Activated T-cell treated with anti-CD3 and anti-CD28 coated beads for 24 hours (primary cell): ENCODE measurements at places on chromosomes 3 and 15.

GRCh38 chr3:141725036-141725435 is 13.1 kb upstream of the RNF7 start:
- no peak for DNase-seq

- DNase-seq: no peak
Observed at GRCh38 chr15:41331281-41331680, 1.1 kb downstream of the OIP5 start.

DNA sequence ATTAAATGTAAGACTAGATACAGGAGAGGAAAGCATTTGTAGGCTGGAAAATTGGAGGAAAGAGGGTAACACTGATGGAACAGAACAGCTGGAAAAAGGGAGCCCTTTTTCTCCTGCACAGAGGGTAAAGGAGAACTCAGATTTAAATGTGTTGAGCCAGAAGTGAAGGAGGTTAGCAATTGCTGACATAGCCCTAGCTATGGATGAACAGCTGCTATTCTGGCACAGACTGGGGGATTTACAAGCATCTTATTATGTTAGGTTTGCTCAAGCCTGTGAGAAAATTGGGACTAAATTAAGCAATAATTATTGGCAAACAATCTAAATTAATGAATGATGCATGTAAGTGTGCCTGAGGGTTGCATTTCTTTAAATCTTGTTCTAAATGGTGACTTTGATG is 40.6 kb upstream of the PRR20G start:
- DNase-seq: no peak

DNA sequence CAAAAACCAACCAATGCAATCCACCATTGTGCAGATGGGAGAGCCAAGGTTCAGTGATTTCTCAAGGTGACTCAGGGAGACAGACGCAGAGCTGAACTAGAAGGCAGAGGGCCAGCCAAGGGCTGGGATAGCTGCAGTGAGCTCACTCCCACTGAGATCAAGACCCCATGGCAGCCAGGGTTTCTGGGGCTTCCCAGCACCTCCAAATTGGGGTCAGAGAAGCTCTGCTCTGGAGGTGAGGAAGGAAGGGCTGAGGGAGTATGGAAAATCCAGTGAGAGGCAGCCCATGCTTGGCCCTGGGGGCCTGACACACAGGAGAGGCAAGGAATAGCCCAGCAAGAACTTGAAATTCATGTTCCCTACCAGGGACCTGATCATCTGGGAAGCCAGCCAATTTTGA is 61.0 kb downstream of the ISG20 start:
- no peak for DNase-seq

DNA sequence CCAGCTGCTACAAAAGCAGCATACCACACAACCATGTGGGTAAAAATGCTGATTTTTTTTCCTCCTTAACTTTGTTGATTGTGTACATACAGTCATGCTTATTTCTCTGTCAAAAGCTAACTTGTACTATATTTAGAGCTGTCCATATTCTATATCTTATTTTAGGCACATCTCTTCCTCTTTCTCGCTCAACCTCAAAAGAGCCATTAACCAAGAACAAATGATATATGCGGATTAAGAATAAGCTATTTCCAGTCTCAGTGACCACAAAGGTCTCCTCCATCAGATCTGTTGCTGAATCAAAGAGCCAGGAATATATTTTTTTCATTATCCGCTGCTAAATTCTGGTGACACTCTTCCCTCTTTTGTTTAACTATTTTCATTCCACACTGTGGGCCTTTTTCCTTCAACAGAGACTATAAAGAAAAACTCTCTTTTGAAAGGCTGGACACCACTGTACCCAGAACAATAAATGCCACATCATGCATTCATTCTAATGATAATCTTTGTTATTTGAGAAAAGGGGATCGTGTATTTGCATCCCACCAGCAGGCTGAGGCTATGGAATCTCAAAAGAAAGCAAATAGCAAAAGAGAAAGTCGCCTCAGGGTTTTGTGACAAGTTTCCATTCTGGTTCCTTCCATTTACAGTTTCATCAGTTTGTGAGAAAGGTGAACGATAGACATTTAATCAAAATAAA is 8.0 kb downstream of the TMEM212 start:
- no peak for DNase-seq

- no peak for DNase-seq
Observed at GRCh38 chr3:101072300-101072699, 79.1 kb upstream of the ABI3BP start.

DNA sequence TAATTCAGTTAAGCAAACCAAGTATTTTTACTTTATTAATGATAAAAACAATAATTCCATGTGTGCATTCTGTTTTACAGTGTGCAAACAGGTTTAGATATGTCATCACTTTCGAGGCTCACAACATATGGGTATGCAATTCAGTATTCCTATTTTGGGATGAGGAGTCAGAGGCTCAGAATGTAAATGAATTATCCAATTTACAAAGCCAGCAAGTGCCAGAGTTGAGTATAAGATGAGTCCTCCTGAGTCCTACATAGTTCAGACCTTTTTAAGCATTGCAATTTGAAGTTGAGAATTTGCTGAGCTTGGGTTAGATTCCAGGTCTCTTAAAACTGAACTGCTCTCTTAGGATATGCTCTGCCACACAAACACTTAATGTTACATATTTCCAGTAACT is 424.2 kb upstream of the ROBO2 start:
- DNase-seq: no peak

GRCh38 chr15:31550211-31550977 is 223.8 kb downstream of the KLF13 start:
- no peak for DNase-seq

GRCh38 chr3:161221806-161222600 is 892 bp downstream of the NMD3 start:
- DNase-seq: no peak

- DNase-seq: no peak
Observed at GRCh38 chr3:89474333-89475130, 367.1 kb downstream of the EPHA3 start.

GRCh38 chr3:127612966-127613365 is 14.8 kb downstream of the MCM2 start:
- DNase-seq: no peak

DNA sequence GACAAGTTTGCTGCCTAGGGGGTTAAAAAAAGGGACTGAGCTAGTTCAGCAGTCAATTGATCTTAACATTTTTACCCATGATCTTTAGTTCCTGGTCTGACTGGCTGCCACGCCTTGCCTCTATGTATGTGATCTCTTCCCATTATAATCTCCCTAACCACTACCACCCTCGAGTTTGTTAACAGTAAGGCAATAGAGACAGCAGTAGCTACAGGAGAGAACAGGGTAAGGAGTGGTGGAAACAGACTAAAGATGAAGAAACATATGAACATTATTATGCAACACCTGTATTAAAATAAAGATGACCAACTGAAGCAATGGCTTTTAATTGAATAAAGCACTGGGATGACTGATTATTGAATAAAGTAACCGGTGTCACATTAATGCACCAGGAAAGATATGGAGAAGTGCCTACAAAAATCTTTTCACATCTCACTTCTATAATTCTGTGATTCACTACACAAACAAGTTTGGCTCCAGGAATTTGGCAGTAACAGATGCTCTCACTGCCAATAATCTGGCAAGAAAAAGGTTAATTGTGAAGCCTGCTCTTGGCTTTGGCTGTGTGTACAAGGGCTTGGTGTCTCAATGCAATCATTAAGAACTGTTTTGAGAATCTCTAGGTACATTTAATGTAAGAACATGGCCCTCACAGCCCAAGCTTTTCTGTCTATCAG is 95.7 kb downstream of the HHLA2 start:
- DNase-seq: no peak

DNA sequence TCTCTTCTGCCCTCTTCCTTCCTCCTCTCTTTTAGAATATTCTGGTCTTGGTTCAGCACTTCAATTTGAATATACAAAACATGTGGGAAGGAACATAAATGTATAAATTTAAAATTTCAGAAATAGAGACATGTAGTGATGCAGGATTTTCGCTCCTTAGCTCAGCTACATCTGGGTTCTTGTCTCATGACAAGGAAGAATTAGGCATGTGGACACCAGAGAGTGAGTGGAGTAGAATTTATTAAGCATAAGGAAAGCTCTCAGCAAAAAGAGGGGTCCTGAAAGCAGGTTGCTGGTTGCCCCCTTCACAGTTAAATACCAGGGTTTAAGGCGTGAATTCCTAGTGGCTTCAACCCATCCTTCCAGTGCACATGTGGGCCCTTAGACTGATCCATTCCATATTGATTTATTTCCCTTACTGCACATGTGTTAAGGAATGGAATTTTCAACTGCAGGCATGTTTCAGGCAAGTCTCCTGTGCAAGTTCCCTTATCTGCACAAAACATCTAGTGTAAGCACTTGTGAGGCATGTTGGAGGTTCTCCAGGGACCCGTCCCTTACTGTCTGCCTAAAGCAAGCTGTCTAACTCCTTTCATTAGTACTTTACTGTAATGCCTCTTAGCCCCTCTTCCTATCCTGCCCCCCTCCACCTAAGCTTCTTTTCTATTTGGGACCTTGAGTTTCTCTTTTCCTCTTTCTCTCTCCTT is 133.2 kb upstream of the STRIT1 start:
- no peak for DNase-seq

- no peak for DNase-seq
Observed at GRCh38 chr3:80688814-80689213, 921.0 kb upstream of the ROBO1 start.

- no peak for DNase-seq
Observed at GRCh38 chr3:119302697-119303551, 8.7 kb downstream of the ARHGAP31 start.

DNA sequence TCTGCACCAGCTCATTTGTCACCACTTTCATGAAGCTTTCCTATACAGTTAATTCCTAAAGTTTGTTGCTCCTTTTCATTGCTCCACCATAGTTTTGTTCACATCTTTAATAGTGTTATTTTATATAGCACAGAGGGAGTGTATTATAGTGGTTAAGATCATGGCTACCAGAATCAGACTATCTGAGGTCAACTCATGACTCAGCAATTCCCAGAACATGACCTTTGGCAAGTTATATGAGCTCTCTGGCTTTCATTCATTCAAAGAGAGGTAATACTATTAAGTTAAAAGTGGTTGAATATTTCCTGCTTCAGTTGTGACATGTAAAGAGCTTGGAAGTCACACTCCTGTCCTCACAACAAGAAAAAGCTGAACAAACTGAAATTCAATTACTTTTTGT is 1073.5 kb downstream of the NAALADL2 start:
- DNase-seq: no peak
